Activated naive CD8-positive, alpha-beta T cell treated with anti-CD3 and anti-CD28 coated beads, Interleukin-2, amount 10 ng/mL, durations not matched to agents 7 days and 5 days (primary cell): ENCODE measurements at places on chromosomes 1 and 21. TPM values are rescaled to one million over a fixed set of nuclear protein-coding genes. Genes with fewer than 3 reads are reported as not detected.

DNA sequence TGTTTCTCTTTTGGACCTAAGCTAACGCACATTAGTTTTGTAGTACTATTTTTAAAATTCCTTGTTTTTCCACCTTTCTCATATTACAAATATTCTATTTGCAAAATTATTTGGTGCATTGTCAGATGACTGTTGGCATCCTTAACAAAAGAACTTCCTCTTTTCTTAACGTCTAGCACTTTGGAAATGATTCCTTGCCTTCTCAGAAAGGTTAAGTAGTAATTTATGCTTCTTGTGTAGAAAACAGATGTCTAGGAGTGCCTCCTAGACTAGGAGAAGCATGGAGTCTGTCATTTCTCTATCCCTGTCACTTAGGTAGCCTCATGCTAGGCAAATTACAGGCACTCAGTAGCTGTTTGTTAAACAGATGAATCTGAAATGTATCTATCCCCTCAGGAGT is 64.4 kb downstream of the HSPA13 start:
- no peak for DNase-seq

The C1orf141 gene
- not detected for total RNA-seq

- no peak for DNase-seq
Observed at GRCh38 chr1:110159168-110159567, 8.9 kb downstream of the SLC6A17 start.

DNA sequence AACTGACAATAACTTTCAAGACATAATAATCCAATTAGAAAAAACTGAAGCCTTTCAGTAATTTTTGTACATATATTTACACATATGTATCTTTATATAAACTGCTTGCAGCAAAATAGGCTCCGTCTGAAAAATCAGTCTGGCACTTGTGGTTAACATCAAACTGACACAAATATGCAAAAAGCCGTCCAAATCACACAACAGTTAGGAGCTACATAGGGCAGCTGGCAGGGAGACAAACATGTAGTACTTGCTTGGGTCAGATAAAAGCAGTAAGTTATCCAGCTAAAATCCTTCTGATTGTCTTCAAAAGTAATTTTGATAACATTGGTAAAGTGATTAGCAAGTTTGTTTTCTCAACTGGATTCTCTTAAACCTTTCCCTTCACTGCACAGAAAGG is 14.7 kb upstream of the GUCA2A start:
- DNase-seq = no peak

DNA sequence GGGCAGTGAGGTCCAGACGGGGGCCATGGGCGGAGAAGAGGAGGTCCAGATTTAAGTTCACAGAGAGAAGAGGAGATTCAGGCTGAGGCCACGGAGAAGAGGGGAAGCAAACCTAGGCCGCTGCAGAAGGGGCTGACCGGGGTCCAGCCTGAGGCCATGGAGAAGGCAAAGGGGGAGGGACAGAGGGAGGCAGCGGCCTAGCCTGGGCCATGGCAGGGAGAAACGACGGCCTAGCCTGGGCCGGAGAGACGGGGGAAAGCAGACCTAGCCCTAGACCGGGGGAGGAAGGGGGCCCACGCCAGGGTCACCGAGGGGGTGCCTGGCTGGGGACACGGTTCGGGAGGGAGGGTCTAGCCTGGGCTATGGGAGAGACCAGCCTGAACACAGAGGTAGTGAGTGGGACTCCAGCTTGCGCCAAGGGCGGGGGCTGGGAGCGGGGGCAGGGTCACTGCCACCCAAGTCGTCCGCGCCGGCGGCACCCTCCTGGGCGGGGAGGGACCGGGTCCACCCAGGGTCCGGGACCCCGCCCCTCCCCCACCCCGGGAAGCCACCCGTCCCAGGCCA is 459 bp downstream of the CAPZB start:
- no peak for DNase-seq

DNA sequence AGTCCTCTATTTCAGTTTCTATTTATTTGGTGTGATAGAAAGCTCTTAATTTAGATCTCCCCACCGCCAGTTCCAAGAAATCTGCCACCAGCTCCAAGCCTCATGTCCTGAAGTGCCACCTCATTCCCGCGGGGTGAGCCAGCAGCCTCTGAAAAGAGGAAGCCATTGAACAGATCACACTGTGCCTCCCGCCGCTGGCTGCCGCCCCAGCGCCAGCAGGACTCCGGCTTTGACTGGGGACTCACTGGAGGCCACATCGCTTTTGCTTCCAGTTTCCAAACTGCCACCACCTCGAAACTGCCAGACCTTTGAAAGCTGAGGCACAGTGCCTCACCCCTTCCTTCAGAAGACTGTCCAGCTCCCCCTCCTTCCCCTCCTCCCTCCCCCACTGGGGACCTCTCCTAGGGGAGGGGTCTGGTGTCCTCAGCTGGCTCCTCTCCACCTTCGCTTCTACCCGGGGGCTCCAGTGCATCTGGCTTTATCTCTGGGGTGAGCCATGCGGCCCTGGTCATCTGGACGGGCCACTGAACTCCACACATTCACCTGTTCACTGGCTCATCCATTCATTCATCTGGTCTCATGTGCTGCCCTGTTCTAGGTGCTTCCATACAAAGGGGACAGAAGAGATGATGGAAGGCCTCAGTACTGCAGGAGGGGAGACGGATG is 58.9 kb downstream of the VPS26C start:
- DNase-seq = peak; percentile 52

The MANEAL gene
- total RNA-seq = 1.4 TPM

The DHRS3 gene
- 105 TPM for total RNA-seq

GRCh38 chr1:54835131-54835898 is 34.2 kb upstream of the TTC22 start:
- no peak for DNase-seq

The NBPF20 gene
- total RNA-seq = 0.99 TPM

DNA sequence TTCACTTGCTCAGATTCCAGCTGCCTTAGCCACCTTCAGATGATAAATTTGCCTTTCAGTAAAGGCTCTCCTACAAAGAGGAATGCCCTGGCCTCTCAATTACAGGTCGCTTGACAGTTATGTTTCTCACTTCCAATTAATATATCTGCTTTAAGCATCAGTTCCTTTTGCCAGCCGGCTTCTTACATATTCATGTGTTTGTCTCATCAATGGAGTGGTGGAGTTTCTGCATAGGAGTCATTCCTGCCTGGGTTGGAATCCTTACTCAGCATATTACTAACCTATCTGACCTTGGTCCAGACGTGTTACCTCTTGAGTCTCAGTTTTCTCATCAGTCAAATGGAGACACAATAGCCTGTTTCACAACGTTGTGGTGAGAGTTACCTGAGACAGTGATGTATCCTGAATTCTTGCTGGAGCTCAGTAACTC is 9.4 kb upstream of the SESN2 start:
- no peak for DNase-seq

GRCh38 chr1:167611983-167612382 is 18.0 kb upstream of the RCSD1 start:
- DNase-seq = no peak

DNA sequence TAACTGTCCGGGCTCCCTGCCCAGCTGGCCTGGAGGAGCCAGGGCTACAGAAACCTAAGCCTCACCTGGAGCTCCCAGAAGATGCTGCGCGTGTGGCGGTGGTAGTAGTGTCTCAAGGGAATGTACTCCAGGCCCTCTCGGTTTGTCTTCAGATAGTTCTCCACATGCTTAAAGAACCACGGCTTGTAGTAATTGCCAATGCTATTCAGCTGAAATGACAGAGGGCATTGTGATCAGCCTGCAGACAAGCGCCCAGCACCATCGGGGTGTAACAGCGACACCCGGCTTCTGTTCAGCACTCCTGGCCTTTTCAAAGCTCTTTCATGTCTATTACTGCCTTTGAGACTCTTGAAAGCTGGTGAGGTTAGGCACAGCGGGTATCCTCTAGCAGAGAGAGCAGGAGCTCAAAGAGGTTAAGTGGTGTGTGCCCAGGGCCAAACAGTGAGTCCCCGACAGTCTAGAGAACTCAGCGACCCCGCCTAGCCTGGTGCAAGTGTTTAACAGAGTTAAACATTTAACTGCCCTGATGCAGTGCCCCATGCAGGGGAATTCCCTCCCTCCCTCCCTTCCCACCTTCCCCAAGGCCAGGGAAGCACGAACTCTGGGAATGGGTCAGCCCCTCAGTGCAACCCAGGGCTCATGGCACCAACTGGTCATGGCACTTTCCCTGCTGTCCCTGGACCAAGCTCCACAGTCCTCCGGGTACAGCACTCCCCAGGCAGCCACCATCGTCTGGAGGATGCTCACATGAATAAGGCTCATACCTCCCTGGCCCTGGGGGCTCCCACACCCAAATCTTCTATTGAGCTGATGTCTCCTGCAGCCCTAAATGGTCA is 21.5 kb downstream of the DHCR24 start:
- DNase-seq = no peak

- no peak for DNase-seq
Observed at GRCh38 chr1:109547463-109548320, 723 bp upstream of the GNAI3 start.

DNA sequence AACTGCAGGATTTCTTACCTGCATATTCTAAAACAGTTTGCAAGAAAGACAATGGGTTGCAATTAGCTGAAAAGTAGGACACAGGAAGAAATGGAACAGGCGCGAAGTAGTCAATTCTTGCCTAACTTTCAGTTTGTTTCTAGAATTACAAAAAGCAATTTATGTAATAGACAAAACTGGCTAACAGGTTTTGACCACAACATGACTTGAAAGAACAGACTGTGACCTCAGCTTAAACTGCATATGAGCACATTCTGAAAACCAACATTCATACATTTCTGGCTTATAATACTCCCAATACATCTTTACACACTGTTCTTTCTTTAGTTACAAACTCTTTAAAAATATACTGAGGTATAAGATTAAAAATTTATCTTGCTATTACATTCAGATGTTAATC is 405.9 kb upstream of the B3GALT2 start:
- no peak for DNase-seq

DNA sequence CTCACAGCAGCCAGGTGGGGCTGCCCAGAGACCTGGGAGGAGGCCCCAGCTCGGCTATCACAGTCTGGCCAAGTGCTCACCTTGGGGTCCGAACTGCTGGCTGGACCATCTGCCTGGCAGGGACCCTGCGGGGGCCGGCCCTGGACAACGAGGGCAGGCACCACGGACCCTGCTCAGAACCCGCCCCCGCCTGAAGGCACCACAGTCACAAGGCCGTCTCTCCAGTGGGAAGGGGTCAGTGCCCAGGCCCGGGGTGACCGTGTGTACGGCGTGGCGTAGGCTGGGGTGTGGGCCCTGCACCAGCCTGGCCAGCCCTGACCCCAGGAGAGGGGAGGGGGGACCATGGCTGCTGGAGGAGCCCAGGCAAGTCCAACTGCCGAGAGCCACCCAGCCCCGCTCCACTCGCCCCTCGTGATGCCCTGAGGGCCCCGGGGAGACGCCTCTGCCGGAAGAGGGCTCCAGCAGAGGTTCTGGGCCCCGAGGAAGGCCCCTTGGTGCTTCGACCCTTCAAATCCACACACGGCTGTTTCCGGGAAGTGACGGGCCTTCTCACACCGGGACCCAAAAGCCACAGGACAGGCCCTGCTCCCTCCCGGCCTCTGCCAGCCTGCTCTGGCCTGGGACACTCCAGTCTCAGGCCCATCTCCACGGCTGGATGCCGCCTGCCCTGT is 11.2 kb upstream of the RNF223 start:
- DNase-seq = no peak

GRCh38 chr1:234597894-234598293 is 12.1 kb downstream of the IRF2BP2 start:
- no peak for DNase-seq

DNA sequence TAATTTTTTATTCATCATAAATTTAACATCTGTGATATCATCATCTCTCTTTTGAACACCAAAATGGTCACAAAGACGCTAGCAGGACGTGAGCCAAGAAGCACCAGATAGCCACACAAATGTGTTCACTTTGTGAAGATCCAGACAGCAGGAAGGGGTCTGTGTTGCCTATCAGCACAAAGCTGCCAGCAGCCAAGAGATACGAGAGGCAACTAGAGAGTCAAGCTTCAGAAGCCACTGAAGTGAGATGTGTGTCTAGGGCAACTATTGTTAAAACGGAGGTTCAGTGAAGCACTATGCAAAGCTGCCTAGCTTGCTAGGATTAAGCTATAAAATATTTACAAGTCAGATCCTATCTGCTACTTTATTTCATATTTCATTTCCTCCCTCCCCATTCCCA is 45.3 kb downstream of the NDC1 start:
- DNase-seq = no peak

DNA sequence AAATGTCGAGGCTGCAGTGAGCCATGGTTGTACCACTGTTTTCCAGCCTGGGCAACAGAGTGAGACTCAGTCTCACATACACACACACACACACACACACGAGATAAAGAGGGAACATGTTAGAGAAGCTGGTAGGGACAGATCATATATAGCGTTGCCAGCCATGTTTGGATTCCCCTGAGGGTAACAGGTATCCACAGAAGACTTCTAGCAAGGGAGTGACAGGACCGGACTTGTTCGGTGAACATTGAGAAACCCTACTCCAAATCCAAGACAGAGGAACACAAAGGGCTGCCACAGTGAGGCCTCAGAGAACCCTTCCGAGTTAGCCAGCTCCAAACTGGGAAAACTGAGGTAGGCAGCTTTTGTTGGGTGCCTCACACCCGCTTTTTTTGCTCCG is 3.7 kb upstream of the SARS1 start:
- DNase-seq = peak; percentile 2

- DNase-seq = peak; percentile 70
Observed at GRCh38 chr1:147545133-147545532, 3.8 kb downstream of the BCL9 start.

The FAM177B gene
- total RNA-seq = not detected

The AGBL4 gene
- total RNA-seq = not detected

DNA sequence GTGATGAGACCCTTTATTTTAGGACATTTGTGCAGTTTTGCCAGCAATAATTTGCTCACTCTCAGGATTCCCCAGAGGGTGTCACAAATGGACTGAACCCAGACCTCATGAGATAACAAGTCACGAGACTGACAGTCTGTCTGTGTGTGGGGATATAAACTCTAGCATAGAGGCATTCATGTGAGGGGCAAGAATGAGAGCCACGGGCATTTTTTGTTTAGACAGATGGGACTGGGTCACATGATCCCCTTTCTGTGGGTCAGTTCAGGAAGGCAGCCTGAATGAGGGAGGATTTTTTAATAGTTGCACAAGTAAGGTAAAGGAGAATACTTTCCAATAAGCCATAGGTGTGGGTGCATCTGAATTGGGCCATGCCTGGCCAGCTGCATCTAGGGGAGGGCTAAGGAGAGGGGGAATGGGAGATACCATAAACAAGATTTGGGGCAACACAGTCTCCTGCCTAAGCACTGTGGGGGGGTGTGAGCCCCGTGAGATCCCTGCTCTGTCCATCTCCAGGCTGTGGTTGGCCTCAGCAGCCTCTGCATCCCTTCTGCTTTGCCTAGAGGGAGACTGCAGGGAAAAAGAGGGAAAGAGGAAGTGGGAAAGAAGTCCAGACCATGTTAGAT is 66.6 kb downstream of the NAV1 start:
- no peak for DNase-seq
